ENCODE measurements at places on chromosomes 6 and 20.

DNA sequence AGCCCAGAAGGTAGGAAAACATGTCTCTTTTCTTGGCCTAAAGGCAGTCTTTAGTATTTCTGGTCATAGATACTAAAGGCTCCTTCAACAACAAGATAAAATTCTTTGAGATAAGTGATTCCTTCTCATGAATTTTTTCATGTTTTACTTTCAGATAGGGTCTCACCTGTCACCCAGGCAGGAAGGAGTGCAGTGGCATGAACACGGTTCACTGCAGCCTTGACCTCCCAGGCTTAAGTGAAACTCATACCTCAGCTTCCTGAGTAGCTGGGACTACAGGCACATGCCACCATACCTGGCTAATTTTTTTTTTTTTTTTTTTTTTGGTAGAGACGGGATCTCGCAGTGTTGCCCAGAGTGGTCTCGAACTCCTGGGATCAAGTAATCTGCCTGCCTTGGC, 9.1 kb downstream of the PNLDC1 start:
- DNase-seq = no peak

DNA sequence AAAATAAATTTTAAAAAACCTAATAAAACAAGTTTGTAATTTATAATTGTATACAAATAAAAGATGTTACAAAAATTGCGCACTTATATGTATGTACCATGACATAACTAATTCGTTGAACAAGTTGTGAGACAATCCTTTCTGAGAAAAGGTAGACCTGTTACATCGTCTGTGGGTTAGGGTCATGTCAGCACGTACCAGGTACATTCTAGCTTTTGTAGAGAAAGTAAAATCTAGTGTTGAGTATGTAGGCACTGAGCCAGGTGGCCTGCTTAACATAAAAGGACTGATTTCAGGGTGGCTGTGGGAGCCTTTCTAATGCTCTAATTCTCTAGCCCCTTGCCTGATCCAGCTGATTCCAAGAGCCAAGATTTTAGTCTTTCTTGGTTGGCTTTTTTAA, 10.4 kb downstream of the RPL7L1 start:
- DNase-seq = no peak

DNA sequence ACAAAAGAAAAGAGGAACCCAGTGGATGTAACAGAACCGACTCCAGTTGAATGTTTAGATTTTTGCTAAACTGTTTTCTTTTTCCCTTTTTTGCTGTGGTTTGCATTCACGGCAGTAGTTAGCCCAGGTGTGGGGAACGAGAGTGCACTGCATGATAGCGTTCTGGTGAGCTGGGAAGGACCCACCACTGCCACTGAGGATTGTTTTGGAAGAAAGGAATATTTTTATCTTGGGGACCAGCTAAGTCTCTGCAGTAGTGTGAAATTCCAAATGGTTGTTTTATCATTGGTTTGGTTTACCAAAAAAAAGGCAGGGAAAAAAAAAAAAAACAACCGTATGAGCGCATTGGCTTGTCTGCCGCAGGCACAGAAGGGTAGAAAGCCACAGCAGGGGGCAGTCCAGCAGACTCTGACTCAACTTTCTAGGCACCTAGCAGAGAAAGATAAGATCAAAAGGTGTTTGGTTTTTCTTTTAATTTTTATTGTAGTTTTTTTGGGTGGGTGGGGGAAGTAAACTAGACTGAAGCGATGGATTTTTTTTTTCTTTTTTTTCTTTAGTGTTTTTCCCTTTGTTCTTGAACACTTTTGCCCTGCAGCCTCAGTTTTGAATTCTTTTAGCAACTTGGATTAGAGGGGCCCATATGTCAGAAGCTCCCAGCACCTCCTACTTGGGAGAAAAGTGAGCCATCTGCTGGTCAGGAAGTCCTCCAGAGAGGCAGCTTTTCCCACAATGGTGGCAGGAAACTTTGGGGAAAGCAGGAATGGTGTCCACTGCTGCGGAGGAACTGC, 13.5 kb upstream of the RAB5IF start:
- no peak for DNase-seq

DNA sequence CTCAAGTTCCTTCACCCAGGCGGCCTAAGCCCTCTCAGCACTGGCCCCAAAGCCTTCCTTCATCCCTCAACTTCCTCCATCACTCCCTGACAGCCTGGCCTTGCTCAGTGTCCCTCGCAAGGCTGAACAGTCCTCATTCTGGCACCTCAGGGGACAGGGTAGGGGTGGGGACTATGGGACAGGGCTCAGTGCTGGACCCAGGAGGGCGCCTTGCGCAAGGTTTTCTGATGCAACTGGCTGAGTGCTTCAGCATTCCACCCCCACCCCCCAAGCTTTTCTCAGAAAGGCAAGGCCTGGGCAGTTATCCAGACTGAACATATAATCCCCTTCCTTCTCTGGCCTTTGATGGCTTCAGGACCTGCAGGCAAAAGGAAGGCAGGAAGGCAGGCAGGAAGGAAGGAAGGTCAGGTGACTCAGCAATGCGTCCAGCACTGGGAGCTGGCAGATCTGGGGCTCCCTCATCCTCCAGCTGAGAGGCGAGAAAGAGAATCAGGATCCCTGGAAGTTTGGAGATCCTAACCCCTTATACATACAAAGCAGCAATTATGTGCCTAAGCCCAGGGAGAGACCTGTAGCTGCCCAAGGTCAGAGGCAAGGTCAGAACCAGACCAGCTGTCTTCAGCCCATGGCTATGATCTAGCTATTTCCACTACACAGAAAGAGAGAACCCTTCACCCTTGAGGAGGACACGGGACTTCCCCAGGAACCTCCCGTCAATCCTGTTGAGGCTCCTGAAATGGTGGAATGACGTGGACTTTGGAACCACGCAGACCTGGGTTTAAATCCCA, 8.6 kb upstream of the TRIB3 start:
- DNase-seq = no peak

- no peak for DNase-seq
Measured at GRCh38 chr20:48141660-48142515, 356.6 kb upstream of the SULF2 start.

GRCh38 chr6:163806755-163807499, 392.4 kb downstream of the QKI start:
- DNase-seq = no peak

GRCh38 chr20:50578061-50578777, 68.0 kb downstream of the PTPN1 start:
- DNase-seq = no peak

DNA sequence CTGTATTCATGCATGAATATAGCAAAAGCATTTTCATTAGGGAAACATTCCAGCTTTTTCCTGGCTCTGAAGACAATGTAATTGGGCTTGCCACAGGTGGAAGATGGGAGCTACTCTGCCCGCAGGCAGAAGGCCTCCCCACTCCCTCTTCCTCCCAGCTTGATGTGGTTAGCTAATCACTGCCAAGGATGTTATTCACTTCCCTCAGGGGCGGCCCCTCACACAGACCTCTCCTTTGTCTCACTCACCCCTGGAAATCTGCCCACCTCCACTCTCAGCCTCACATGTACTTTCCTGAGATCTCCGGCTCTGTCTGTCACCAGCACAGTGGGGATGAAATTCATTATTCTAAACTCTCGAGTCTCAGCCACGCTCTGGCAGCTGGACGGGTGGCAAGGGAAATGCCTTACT, 100.7 kb downstream of the ANKRD60 start:
- no peak for DNase-seq

DNA sequence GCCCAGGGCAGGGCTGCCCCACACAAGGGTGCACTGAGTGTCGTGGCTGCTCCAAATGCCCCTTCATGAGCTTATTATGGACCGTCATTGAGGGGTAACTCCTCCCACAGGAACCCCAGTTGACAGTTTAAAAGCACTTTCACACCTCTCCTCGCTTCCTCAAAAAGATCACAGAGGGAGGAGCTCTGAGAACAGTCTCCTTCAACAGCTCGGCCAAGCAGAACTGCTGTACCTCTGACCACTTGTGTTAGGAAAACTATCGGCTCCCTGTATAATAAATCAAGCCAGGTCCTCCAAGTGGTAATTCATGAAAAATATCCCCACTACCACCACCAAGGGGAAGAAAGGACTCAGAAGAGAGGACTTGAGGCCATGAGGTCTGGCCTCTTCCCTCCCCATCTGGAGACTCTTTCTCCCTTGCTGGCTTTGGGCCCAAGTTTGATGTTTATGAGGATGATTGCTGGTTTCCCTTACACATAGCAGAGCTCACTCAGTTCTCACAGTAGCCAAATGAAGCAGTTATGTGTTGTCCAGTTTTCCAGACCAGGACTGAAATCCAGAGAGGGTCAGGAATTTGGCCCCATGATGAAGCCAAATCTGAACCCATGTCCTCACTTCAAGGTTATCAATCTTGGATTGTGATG, 8.7 kb downstream of the SNX21 start:
- DNase-seq = no peak

DNA sequence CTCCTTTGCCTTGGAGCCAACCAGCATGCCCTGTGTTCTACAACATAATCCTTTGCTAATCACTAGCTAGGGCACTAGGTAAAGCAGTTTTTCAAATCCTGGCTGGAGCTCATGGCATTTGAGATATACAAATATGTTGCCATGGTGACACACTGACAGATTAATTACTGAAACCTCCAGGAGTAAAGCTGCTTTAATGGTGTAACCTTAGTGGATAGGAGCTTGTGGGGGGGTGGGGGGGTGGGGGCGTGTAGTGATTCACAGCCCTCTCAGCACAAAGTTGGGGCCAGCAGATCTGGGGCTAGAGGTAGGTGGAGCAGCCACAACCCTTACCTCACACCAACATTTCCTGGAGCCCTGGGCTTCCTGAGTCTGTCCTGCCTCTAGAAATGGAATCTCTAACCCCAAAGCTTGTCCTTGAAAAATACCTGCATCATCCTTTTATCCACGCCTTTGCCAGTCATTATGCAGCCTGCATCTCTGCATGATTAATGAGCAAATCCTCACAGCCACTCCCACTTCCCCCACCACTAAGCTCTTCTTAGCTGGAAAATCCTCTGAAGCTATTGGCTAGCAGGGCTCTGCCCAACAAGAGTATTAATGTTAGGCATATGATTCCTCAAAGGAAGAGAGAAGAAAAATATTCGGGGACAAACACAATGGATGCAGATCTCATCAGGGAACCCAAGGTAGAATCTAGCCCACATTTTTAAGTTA, 84.5 kb upstream of the PRND start:
- DNase-seq = no peak

DNA sequence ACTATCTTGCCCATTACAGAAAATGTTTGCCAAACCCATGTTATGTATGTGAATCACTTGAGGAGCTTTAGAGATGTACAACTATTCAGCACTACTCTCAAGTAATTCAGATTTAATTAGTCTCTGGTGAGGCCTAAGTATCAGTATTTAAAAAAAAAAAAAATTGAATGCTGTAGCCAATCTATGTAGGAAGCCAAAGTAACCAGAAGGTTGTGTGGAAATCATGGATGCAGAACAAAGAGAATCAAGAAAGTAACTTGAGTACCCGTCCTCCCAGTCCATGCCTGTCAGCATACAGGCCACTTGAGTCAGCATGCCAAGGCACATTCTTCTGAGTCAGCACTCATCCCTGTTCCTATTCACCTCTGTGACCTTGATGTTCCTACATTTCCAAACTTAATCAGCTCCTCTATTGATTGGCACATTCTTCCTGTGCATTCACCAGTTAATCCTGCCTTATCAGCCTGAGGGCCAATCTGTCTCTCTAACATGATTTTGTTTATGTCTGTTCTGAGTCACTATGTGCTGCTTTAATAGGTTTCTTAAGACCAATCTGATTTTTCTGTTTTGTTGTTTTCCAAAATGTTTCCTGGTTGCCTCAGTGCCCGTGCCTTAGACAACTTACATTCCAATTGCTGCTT, 165.6 kb downstream of the KCNQ5 start:
- DNase-seq = no peak

- DNase-seq = no peak
Measured at GRCh38 chr6:106967936-106968555, 6.5 kb downstream of the CD24 start.

DNA sequence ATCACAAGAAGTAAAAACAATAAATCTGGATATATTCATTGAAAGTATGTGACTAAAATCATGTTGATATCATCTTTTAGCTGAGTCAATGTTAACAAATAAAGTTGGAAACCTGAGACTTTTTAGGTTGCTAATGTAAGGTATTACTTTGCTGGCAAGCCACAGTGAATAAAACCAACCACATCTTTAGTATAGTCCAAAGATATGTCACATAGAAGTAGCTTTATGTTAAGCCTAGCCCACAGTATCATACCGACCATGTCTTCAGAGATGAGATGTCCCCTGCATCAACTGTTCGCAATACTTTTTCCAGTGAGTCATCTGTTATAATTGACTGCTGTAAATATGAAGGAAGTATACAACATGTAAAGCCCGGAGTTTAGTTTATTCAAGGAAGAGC, 107.6 kb upstream of the MCHR2 start:
- DNase-seq = no peak

DNA sequence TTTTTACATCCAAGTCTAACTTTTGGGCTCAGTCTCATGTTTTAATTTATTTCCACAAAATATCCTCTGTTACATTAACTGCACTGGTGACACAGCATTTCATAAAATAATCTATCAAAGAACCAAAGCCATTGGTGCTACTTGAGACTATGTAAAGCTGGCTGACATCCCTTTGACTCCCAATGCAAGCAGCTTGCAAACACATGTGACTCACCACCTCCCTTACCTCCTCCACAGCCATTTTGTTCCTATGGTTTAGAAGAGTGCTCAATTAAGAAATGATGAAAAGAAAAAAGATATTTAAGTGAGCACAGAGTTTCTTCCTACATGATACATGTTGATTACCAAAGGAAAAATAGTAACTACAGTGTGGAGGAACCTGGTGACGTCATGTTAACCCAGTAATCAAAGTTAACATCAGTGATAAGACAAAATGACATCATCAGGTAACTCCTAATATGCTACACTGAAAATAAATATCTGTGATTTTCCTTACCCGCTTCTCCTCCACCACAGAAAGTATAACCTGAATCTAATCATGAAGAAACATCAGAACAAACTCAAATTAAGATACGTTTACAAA, 53.3 kb upstream of the LGSN start:
- no peak for DNase-seq

- no peak for DNase-seq
Measured at GRCh38 chr20:9488063-9488462, 26.3 kb upstream of the LAMP5 start.

GRCh38 chr6:123808556-123808955, 4.9 kb downstream of the NKAIN2 start:
- DNase-seq = no peak

- DNase-seq = peak; percentile 15
Measured at GRCh38 chr20:11030351-11030750, 356.6 kb upstream of the JAG1 start.

- no peak for DNase-seq
Measured at GRCh38 chr6:113587078-113587699, 270.0 kb upstream of the MARCKS start.

- peak; percentile 78 for DNase-seq
Measured at GRCh38 chr20:9609887-9610502, 95.6 kb downstream of the LAMP5 start.

GRCh38 chr6:11575408-11576033, 38.0 kb downstream of the TMEM170B start:
- peak; percentile 44 for DNase-seq

DNA sequence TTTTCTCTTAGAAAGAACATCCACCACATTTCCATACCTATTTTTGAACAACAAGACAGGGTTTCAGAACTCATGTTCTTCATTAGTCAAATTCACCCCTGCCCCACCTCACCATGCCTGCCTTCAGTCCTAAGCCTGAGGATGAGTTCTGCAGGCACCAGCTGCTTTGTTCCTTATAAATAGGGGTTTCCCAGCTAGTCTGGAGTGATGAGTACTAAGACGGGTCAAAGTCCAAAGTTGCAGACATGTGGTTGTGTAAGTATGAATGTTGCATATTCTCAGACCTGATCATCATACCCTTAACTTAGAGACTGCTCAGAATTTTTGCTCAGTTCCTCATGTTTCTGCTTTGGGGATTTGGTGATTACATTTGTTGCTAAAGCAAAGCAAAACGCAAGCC, 257.7 kb upstream of the CDYL start:
- no peak for DNase-seq
